Left ventricle myocardium inferior (tissue), 1 donor: ENCODE measurements at places on chromosomes 6 and 20. TPM values are rescaled to one million over a fixed set of nuclear protein-coding genes. Genes with fewer than 3 reads are reported as not detected.

Gene PBOV1
- total RNA-seq, result not detected

Gene ASF1A
- total RNA-seq, result 27.6 TPM

Gene OR2J3
- total RNA-seq, result not detected

Gene GABRR1
- total RNA-seq, result not detected

Gene SASH1
- total RNA-seq, result 22.5 TPM

Gene DHX35
- 15.8 TPM for total RNA-seq

- DNase-seq, result no peak
These were observed 2.3 kb downstream of the FILIP1 start for GRCh38 chr6:75491291-75491690.

GRCh38 chr6:163165155-163165910 is 249.2 kb upstream of the QKI start:
- DNase-seq, result no peak

- DNase-seq, result peak; percentile 78
These were observed 52.7 kb downstream of the CDH22 start for GRCh38 chr20:46255440-46256104.

GRCh38 chr20:54051068-54051467 is 19.3 kb downstream of the BCAS1 start:
- no peak for DNase-seq

GRCh38 chr6:52574709-52575501 is 2.0 kb downstream of the TRAM2 start:
- no peak for DNase-seq

GRCh38 chr20:20461551-20461950 is 93.6 kb downstream of the INSM1 start:
- DNase-seq, result no peak
